ENCODE measurements at places on chromosomes 6 and 20.

DNA sequence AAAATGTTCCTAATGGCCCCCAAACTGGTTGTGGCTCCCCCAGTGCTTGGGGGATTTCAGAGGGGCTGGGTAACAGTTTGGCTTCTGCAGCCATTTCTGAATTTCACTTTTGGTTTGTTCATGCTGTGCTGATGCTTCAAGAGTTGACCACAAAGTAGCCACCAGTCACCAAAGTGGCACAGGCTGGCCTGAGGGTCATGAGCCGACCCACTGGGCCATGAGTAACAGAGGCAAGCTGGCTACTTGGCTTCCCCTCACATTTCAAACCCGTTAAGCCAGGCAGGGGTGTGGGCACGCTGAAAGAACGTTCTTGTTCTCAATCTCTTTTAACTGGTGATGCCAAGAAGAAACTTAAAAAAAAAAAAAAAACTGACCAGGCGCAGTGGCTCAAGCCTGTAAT lies 15.1 kb upstream of the NXT1 start:
- DNase-seq: no peak

- no peak for DNase-seq
Measured at GRCh38 chr20:51510169-51510568, 32.4 kb downstream of the NFATC2 start.

DNA sequence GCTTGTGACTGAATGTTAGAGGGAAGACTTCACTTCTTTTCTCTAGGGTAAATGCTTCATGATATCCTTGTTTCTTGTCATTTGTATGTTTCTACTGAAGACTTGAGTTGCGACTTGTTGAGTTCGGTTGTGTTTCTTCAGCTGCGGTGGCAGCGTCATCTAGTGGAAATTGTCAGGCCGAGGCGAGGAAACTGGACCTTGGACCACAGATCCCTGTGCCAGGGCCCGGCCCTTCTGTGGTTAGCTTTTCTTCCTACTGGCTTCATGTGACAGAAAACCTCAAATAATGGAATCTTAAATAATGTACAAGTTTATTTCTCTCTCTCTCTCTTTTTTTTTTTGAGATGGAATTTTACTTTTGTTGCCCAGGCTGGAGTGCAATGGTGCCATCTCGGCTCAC lies 12.4 kb downstream of the MTHFD1L start:
- DNase-seq: no peak

GRCh38 chr20:2335096-2335870 lies 39.5 kb downstream of the TGM3 start:
- DNase-seq: no peak

DNA sequence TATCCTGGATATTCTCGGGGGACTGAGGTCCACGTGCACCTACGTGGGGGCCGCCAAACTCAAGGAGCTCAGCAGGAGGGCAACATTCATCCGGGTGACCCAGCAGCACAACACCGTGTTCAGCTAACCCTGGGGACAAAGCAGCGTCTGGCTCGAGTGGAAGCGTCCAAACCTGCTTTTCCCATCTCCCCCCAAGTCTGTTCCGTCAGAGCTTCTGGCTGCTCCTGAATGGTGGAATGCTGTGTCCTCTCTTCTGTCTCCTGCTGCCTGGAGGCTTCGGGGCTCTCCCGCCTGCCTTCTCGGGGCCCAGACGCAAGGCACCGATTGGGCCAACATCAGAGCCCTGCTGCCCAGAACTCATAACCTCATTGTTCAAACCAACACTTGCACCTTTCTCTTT lies 56.7 kb downstream of the GMPR start:
- DNase-seq: no peak

DNA sequence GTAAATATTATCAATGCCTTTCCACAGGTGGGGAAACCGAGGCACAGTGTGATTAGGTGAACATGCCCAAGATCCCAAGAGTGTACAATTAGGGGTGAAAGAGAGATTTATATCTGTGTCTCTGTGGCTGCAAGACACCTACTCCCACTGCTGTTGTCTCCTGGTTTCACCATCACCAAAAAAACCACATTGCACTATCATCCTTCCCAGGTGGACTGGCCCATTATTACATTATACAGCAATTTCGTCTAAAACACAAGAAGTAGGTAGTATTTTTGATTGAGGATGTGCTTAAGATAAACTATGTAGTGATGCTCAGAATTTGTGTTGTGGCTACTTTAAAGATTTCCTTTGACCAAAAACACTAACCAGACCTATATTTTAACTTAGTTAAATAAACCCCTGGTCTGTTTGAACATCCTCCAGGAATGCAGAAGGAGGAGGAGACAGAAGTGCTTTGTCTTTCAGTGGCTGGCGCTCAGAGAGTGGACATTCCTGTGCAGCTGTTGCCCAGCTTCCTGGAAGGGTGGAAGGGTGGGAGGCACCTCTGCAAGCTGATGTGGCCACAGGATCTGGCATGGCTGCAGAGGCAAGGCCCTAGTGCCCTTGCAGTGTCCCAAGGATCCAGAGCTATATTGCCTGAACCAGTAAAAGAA lies 23.8 kb downstream of the DCBLD1 start:
- DNase-seq: no peak

DNA sequence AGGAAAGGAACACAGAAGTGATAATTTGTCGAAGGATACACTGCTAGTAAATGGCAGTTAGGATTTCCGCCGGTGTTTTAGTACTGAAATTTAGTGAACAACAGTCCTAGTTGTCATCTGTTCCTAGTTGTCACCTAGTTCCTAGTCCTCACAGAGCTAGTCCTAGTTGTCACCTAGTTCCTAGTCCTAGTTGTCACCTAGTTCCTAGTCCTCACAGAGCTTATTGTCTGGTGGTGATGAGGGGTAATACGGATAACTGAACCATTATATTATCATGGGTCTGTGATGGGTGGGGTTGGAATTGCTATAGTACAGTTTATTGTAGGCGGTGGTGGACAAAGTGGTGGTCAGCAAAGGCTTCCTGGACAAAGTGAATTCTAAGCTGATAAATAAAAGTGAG lies 1.8 kb downstream of the SNRNP48 start:
- DNase-seq: no peak

- DNase-seq: no peak
Measured at GRCh38 chr20:62387219-62387913, 463 bp downstream of the RPS21 start.

DNA sequence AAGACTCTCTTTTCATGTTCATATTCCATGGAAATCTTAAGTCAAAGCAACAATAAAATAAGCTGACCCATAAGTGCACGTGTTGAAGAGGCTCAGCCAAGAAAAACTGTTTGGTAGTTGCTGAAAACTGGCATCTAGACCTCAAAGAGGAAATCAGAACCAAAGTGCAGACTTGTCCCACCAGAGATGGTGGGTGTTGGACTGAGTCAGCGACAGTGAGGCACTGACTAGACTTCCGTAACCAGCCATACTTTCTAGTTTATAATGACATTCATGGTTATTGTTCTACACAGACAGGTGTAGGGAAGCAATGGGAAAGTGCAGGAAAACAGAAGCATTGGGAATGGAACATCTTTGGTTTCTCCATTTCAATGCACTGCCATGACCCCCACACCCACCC lies 175.7 kb upstream of the AGPAT4 start:
- no peak for DNase-seq

GRCh38 chr20:46232539-46232938 lies 75.8 kb downstream of the CDH22 start:
- DNase-seq: no peak

- no peak for DNase-seq
Measured at GRCh38 chr6:37668251-37668650, 29.4 kb downstream of the MDGA1 start.

DNA sequence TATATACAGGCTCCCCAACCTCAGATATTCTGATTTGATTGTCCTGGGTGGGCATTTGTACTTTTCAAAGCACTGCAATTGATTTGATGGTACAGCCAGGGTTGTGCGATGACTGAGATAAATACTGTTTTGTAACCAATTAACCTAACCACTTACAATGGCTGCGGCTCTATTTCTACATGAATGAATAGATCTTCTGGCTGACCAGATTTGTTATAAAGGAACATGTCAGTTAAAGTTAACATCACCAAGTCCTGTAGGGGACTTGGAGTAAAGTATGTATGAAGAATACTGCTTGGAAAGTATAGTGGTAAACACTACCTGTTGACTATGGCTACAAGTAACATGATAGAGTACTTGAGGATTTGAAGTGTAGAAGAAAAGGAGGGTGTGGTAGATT lies 369.2 kb upstream of the JAG1 start:
- DNase-seq: no peak
